ENCODE measurements at places on chromosomes 5 and 9.

DNA sequence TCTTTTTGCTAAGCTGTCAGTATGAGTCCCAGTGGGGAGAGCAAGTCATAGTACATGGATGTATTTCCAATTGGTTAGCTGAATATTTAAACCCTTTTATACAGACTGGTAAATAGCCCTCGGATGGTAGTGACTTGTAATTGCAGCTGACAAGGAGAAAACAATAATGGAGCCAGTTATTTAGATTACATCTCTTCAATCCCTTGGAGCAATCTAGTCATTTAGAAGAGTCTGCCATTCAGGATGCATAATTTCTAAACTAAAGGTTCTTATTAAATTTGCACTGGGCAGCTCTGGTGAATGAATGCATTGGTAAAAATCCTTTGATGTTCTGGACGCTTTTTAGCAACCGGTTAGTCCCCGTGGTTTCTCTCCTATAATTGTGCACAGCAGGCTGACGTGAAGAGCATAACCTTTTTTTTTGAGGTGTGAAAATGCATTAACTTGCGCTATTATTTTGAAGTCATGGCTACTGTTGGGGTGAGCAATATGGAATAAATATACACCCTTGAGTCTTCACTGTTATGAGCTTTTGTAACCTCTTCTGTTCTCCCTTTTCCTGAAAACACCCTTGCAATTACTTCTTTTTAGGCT, 158.6 kb upstream of the CD180 start:
- DNase-seq, result no peak

GRCh38 chr9:68643901-68644809, 60.9 kb upstream of the PIP5K1B start:
- DNase-seq, result no peak

DNA sequence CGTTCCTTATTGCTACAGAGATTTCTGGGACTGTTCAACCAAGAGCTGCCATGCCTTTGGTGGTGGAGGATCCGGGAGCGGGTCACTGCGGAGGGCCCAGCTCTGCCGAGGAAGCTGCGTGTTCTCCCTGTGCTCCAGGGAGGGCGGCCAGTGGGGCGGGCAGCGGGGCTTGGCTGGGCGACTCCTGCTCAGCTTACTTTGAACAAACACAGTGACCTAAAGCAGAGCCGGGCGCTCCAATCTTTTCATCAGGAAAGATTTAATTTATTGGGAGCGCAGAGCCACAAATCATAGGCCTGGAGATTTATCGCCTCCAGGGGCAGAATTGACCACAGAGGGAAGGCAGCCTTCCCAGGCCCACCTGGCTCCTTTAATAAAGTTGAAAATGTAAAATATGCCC, 27.7 kb downstream of the LHX3 start:
- no peak for DNase-seq

DNA sequence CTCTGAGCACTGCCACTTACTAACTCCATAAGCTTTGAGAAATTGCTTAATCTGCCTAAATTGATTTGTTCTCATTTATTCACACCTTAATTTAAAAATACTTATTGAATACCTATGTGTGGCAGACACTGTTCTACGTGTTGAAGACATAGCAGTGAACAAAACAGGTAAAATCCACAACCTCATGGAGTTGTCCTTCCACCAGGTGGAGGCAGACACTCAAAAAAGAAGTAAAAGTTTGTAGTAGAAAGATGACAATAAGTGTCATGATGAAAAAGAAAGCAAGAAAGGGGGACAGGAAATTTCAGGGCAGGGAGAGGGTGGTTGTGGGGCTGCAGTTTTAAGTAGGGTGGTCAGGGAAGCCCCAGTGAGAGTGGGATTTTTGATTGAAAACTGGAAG, 94.9 kb downstream of the SREK1 start:
- DNase-seq, result no peak

DNA sequence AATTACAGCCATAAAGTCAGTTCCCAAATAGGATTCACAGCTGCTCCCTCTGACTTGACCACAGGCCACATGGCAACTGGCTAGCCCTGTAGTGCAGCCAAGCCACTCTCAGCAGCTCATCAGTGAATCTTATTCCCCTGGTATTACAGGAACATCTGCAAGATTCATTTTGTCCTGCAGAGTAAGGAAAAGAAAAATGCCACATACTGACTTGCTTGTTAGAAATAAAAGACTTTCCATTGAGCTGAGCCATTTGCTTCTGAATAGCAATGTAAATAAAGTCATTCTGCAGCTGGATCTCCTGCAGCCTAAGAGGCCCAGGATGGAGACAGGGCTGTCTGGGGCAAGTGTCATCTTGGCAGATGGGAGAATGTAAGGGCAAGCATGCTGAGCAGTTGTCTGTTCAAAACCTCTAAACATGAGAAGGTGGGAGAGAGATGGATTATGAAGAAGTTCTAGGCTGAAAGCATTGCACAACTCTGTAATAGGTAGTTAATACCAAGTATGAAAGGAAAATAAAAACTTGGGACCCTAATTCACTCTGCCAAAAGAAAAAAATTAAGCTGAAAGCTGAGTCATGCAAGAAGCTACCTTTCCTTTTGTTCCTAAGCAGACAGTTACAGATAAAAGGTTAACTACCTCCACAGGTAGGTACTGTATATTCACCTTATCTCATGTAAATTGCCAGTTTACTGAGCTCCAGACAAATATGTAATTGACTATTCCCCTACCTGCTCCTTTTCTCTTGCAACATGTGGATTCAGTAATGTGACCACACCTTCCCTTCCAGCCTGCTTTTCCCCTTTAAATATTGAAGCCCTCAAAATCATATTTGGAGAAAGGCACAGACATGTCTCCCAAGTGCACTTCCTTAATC, 244.4 kb upstream of the RAI14 start:
- DNase-seq, result peak; percentile 88

- DNase-seq, result no peak
These were observed 71.2 kb downstream of the CFAP77 start for GRCh38 chr9:132481053-132481849.

DNA sequence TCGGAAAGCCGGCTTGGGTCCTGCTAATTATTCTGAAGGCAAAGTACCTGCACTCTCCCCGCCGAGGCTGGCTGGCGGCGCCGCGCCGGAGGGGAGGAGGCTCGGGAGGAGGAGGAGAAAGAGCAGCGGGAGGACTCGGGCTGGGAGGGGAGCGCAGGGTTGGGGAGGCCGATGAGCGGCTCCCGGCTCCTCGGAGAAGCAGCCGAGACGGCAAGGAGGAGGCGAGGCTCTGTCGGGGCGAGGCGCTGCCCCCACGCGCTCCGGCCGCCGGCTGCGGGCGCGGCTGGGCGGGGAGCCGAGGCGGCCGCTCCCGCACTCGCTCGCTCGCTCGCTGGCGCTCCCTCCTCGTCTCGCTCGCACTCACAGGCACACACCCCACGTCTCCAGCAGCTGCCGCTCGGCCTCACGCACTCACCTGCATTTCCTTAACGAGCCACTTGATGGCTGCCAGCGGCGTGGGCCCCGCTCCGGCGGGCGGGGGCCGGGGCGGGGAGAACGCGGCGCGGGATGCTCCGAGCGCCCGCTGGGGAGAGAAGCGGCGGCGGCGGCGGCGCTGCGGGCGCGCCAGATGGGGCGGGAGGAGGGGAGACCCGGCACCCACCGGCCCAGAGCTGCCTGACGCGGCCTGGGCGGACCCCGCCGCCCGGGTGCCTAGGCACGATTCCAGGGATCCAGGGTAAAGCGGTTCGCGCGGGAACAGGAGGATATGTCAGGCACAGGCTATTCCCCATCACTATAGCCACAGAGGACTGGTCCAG, at the start of gene PTPRD:
TSS of gene PTPRD (minus strand) at position 362 of the 758 bp plus-strand sequence.
- peak; percentile 47 for DNase-seq

GRCh38 chr5:7269591-7270274, 126.2 kb upstream of the ADCY2 start:
- DNase-seq, result no peak

DNA sequence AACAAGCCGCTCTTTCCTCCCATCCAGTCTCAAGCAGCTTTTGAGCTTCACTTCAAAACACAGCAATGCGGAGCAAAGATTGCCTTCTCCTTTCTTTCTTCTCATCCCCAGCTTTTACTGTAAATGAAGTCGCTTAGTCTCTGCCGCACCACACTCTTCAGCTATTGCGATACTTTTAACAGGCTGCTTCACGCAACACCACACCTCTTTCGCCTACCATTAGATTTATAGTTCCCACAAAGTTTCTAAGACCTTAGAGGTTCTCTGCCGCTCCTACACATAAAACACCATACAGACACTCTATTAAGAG, 711 bp downstream of the PGGT1B start:
- DNase-seq, result no peak

DNA sequence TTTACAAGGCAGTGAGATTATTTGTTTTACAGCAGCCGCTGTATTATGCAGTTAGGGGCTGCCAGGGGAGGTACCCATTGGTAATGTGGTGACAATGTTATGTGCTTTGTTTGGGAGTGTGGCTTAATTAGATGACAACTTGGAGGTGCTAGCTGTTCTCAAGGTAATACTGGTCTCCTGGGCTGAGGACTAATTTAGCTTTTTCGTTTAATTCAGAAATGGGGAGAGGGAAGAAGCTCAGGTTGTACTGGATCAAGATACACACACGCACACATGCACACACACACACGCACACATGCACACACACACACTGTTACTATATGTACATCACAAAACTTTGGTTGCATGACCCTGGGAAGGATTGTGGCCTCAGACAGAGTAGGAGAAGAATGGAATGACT, 37.9 kb downstream of the CFAP77 start:
- no peak for DNase-seq

DNA sequence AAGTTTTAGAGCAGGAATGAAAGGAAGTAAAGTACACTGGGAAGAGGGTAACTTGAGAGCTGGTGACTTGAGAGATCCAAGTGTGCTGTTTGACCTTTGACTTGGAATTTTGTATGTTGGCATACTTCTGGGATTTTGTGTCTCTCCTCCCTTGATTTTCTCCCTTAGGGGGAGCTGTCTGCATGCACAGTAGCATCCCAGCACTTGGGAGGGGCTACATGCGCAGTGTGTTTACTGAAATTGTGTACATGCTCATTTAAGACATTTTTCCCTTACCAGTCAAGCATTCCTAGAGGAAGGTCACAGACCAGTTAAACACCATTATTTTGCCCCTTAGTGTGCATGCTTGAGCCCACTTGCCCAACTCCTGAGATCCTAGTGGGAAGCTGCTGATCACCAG, 120.1 kb downstream of the ZNF622 start:
- no peak for DNase-seq

DNA sequence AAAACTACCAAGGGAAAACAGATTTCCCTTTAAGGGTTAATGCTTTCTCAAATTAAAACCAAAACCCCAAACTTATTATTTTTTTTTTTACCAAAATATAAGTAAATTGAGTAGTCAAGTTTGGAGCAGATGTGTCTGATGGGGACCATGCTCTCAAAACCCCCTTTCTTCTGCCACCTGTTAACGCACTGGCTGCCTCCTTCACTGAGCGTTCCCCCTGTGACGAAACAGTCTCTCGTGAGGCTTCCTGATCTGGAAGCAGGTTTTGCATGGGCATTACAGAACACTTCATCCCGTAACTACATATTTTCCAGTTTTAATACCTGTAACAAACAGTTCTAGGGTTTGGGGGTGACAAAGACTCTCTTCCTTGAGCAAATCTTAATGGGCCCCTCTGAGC, 59.4 kb downstream of the ANKH start:
- DNase-seq, result no peak

GRCh38 chr5:5665225-5666075, 243.0 kb downstream of the ICE1 start:
- DNase-seq, result no peak

GRCh38 chr9:123225995-123226394, 42.4 kb downstream of the STRBP start:
- no peak for DNase-seq

- no peak for DNase-seq
These were observed 68.3 kb downstream of the TARS1 start for GRCh38 chr5:33509036-33509435.

DNA sequence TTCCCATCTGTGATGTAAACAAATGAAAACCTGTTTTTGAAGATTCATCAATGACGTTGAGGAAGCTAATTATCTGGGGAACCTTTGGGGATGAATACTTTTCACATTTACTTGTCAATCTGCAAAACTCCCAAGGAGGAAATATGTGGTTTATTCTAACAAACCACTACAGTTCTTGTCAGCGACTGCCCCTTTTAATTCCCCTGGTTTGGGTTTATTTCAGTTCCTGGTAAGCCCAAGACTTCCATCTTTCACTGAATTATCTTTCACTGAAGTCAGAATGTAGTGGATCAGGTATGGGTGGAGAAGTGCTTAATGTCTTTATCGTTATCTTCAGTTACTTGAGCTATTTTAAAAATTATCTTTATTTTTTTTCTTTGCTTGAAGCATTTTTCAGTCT, 40.2 kb downstream of the TLR4 start:
- DNase-seq, result no peak

All from iPS DF 19.7 (cell line).